ENCODE measurements at places on chromosomes 4 and X.

DNA sequence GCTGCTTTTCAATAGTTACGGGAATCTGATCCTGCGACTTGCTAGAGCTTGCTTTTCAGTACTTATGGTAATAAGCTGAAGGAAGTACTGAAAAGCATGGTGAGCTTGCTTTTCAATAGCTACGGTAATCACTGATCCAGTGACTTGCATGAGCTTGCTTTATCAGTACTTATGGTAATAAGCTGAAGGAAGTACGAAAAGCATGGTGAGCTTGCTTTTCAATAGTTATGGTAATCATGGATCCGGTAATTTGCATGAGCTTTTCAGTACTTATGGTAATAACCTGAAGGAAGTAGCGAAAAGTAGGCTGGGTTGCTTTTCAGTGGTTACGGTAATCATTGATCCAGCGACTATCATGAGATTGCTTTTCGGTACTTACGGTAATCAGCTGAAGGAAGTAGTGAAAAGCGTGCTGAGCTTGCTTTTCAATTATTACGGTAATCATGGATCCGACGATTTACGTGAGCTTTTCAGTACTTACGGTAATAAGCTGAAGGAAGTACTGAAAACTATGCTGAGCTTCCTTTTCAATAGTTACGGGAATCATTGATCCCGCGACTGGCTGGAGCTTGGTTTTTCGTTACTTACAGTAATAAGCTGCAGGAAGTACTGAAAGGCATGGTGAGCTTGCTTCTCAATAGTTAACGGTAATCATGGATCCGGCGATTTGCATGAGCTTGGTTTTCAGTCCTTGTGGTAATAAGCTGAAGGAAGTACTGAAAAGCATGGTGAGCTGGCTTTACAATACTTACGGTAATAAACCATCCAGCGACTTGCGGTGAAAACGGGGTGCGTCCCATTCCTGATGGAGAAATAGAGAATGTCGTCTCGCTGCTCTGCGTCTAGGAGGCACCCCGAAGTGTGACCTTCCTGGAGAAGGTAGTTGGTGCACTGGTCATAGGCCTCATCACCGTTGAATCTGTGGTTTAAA is 6.5 kb downstream of the CRLF2 start:
- H3K4me1 ChIP-seq: no peaks in the 10 kb centered on the region
- no peaks in the 10 kb centered on the region for H3K27me3 ChIP-seq

DNA sequence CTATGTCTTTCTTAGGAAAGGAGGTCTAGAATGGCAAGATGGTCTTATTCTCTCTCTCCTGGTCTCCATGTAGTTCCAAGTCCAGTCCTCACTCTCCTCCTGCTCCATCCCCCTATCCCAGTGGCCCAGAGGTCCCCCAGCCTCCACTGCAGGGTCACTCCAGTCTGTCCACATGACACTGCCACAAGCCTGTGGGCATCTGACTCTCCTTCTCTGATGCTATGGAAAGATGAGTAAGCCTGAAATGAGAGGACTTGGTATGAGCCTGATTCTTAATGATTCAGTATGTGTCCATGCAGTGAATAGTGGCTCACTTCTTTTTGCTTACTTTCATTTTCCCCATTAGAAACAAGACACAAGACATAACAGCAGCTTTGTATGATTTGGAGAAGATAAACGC is 516.8 kb upstream of the ADGRL3 start:
- no peaks in the 10 kb centered on the region for H3K36me3 ChIP-seq
- no peaks in the 10 kb centered on the region for H3K4me1 ChIP-seq
- H3K27me3 ChIP-seq: no peaks in the 10 kb centered on the region
- no peak overlapping the region for H3K4me3 ChIP-seq
- no peak overlapping the region for H3K27ac ChIP-seq
- DNase-seq: no peak

- H3K27me3 ChIP-seq: no peaks in the 10 kb centered on the region
- peak within 1 kb of the TSS; percentile 56 for H3K4me3 ChIP-seq
- no peaks in the 10 kb centered on the region for H3K4me1 ChIP-seq
- peak; percentile 63 for DNase-seq
- H3K27ac ChIP-seq: peak within 1 kb of the TSS; percentile 78
- no peaks in the 10 kb centered on the region for H3K36me3 ChIP-seq
Observed at GRCh38 chrX:79366873-79367749, at the start of gene ITM2A. TSS of gene ITM2A (minus strand) at chrX:79367334. CDS start at chrX:79367215, 119 bp downstream.

GRCh38 chrX:24498181-24498580 is 33.1 kb downstream of the PDK3 start:
- H3K27ac ChIP-seq: no peak overlapping the region
- no peak for DNase-seq
- H3K27me3 ChIP-seq: no peaks in the 10 kb centered on the region
- no peaks in the 10 kb centered on the region for H3K4me1 ChIP-seq
- H3K4me3 ChIP-seq: no peak overlapping the region
- H3K36me3 ChIP-seq: no peaks in the 10 kb centered on the region

GRCh38 chr4:186201535-186202230 is 10.3 kb downstream of the CYP4V2 start:
- peaks cover 11% of the 10 kb centered on the region for H3K36me3 ChIP-seq
- H3K4me3 ChIP-seq: no peak overlapping the region
- no peak overlapping the region for H3K27ac ChIP-seq
- H3K4me1 ChIP-seq: no peaks in the 10 kb centered on the region
- H3K27me3 ChIP-seq: no peaks in the 10 kb centered on the region
- DNase-seq: peak; percentile 60

DNA sequence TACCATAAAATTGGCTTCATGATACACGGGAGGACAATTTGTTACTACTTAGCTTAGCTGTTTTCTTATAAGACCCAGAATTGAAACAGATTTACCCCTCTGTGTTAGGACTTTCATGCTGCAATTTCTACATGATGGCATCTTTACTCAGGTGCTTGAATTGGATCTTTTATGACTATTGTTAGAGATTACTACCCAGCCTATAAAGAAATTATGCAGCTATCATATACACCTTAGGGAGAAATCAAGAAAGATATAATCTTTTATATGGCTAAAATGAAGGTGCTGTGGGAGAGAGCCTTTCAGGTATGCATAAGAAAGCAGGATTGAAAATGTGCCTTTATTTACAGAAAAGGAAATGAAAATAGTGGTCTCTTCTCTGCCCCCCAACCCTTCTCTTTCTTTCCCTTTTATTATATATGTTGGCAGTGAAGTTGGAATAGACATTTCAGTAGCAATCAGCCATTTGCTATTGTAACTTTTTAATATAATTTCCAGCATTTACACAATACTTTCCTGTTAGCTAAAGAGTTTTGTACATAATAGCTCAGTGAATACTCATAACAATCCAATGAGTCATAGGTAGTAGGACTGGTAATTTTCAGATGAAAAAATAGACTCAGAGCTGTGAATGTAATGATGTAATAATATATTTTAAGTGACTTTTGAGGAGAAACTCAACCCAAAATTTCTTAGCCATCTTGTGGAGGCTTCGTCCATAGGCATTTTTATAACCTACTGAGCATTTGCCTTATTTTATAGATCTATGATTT is 311.8 kb downstream of the ADGRL3 start:
- H3K27ac ChIP-seq: no peak overlapping the region
- no peak overlapping the region for H3K4me3 ChIP-seq
- no peak for DNase-seq
- no peaks in the 10 kb centered on the region for H3K27me3 ChIP-seq

GRCh38 chr4:100261346-100261745 is 71.1 kb upstream of the DDIT4L start:
- no peaks in the 10 kb centered on the region for H3K4me1 ChIP-seq
- no peak overlapping the region for H3K27ac ChIP-seq

DNA sequence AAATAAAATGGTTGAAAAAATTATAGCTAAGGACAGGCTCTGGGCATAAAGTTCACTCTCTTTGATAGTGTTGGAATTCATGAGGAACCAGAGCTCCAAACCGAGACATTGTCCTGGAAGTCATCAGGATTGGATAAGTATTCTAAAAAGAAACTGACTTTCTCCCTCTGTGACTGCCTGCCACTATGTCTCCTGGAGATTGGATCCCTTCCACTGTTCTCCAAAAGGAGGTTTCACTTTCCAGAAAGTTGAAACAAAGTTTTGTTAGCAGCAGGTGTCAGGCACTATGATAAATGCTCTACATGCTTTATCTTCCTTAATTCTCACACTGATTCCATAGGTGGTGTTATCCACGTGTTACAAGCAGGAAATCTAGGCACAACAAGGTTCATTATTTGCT is 16.8 kb downstream of the BANK1 start:
- H3K27me3 ChIP-seq: no peaks in the 10 kb centered on the region
- DNase-seq: no peak
- H3K4me3 ChIP-seq: no peak overlapping the region
- H3K4me1 ChIP-seq: no peaks in the 10 kb centered on the region
- no peaks in the 10 kb centered on the region for H3K36me3 ChIP-seq

GRCh38 chr4:47526281-47526680 is 41.2 kb downstream of the ATP10D start:
- peaks cover 4% of the 10 kb centered on the region for H3K4me1 ChIP-seq
- no peak overlapping the region for H3K27ac ChIP-seq
- no peaks in the 10 kb centered on the region for H3K27me3 ChIP-seq
- H3K4me3 ChIP-seq: no peak overlapping the region

DNA sequence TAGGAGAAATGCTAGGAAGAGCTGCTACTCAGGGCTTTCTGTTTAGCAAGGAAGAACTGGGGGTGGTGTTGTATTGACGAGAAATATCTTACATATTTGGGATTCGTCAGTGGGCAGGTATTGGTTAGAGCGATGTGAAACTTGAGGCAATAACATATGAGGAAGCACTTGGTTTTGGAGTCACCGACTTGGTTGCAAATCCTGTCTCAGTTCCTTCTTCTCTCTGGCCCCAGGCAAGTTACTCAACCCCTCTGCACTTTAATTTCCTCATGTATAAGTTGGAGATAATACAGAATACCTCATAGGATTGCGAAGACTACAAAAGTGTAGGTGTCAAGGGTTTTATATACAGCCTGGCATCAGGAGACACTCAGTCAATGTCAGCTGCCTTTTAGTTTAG is 34.1 kb downstream of the GPAT3 start:
- H3K36me3 ChIP-seq: no peaks in the 10 kb centered on the region
- H3K4me3 ChIP-seq: no peak overlapping the region

DNA sequence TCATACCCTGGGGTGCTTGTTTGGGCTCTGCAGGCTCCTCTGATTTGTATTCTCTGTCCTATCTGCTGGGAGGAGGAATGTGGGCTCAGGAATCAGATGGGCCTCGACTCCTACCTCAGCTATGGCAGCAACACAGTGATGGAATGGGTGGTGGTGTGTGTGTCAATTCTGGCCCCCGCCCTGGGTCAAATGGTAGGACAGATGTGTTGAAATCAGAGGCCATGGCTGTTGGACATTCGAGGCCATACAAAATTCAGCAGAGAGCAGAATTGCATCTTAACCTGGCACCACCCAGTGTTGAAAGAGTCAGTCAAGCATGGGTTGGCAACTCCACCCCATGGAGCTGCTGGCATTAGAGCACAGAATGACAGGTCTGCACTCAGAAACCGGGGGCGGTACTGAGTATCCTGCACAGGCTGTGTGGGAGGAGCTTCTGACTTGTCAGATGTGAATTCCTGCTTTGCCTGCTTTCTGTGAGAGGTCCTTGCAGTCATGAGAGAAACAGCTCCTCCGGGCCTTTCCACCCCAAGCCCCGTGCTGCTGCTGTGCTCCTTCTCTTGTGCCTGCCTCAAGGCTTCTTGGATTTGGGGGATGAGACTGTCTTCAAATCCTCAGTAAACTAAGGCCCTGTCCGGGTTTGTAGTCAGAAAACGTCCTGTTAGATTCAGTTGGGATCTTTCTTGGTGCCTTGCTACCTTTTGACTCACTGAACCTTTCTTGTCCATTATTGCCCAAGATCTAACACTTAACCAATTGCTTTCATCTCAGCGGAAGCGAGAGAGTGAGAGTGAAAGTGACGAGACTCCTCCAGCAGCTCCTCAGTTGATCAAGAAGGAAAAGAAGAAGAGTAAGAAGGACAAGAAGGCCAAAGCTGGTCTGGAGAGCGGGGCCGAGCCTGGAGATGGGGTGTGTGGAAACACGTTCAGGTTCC is 13.0 kb downstream of the DKC1 start:
- H3K36me3 ChIP-seq: no peaks in the 10 kb centered on the region
- H3K27ac ChIP-seq: no peak overlapping the region
- no peak for DNase-seq
- H3K4me1 ChIP-seq: no peaks in the 10 kb centered on the region

DNA sequence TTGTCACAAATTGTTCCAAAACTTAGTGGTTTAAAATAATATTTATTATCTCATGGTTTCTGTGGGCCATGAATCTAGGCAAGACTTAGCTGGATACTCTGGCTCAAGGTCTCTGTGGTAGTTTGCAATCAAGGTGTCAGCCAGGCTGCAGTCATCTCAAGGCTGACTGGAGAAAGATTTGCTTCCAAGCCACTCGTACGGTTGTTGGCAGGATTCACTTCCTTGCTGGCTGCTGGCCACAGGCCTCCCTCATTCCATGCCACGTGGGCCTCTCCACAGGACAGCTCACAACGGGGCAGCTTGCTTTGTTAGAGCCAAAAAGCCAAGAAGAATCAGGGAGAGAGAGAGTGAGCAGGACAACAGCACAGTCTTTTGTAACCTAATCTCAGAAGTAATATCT is 101.4 kb downstream of the WWC2 start:
- H3K4me3 ChIP-seq: no peak overlapping the region
- no peak for DNase-seq
- no peaks in the 10 kb centered on the region for H3K27me3 ChIP-seq
- no peak overlapping the region for H3K27ac ChIP-seq
- no peaks in the 10 kb centered on the region for H3K36me3 ChIP-seq

GRCh38 chrX:17397074-17397473 is 22.1 kb downstream of the NHS start:
- no peaks in the 10 kb centered on the region for H3K36me3 ChIP-seq
- H3K27me3 ChIP-seq: no peaks in the 10 kb centered on the region
- no peaks in the 10 kb centered on the region for H3K4me1 ChIP-seq

GRCh38 chrX:151694661-151695582 is at the start of gene PRRG3:
TSS of gene PRRG3 (plus strand) at chrX:151695458. CDS start at chrX:151698815, 3,357 bp downstream.
- H3K4me1 ChIP-seq: no peaks in the 10 kb centered on the region
- H3K36me3 ChIP-seq: no peaks in the 10 kb centered on the region
- no peak within 1 kb of the TSS for H3K4me3 ChIP-seq
- H3K27me3 ChIP-seq: no peaks in the 10 kb centered on the region
- no peak for DNase-seq

- H3K27me3 ChIP-seq: no peaks in the 10 kb centered on the region
- H3K27ac ChIP-seq: no peak overlapping the region
- no peak overlapping the region for H3K4me3 ChIP-seq
Observed at GRCh38 chr4:788636-789297, 37.2 kb downstream of the CPLX1 start.

All from Peyer's patch (tissue), 4 donors.